ENCODE measurements at places on chromosomes 7 and 10.

DNA sequence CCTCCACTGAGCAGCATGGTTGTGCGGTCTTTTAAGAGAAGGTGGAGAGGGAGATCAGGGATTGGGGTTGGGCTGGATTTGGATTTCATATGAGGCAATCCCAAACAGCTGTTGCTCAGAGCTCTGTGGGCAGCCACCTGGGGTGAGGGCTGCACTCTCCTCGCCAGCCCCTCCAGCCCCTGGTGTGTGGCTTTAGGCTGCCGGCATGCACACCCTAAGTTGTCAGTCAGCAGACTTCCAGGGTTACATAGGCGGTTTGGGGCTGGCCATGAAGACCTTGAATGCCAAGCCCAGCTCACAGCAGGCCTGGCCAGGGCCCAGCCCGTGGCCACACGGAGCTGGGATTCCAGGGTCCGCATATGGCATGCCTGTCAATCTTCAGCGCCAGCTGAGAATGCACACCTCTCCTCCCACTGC, 54.8 kb downstream of the ZMIZ1 start:
- DNase-seq, result no peak

DNA sequence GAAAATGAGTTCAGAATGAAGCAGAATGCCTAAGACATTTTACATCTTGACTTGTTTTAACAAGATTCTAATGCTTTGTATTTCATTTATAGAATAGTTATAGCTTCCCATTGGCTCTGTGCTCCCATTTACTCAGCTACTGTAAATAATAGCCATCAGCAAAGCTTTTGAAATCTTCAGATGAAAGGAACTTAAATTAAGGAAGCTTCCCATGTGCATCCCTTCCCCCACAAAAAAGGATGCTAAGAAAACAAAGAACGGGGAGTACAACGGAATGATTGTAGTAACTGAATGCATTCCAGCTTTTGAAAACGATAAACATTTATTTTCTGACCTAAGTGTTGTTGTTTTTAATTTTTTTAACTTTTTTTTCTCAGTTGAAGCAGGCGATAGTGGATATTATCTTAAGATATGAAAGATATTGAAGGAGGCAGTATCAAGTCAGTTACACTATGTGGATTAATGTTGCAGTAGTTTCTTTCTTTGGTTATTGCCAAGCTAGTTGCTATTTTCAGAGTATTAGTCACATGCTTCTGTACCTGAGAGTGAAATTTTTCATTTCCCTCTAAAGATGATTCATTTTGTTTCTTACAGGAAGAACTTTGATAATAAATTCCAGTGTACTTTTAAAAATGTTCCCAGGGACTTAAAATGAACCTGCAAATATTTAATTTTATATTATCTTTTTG, 129.2 kb downstream of the KCND2 start:
- no peak for DNase-seq

- no peak for DNase-seq
These were observed 16.2 kb downstream of the RBP3 start for GRCh38 chr10:47364366-47364765.

DNA sequence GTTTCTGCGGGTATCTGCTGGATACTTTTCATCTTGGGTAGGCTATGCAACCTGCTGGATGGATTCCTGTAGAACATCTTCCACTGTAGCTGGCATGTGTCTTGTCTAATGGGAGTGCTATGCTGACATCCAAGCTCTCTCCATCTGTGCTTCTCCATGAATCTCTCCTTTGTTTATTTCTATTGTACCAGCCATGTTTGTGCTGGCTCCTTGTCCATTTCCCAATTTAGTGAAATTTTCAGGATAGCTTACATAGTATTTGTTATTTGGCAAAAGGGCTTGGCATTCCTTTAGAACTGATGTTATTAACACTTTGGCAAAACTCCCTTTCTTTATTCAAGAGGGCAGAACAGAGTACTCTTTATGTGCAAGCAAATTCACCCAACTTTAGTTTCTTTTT, 198.0 kb downstream of the CSTF2T start:
- no peak for DNase-seq

DNA sequence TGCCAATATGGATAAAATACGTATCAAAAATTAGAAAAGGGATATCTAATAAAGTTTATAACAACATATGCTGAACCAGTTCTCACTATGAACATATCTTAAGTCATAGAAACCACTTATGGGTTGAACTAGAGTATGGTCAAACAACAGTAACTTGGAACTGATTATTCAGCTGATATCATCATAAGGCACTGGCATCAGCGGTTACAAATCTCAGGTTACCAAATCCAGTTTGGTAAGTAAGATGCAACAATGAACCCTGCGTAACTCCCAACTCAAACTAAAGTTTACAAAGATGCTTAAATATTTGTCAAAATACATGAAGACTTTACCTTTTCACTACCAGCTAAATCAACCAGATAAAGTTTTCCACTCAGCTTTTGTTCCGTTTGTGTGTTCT, 19.3 kb downstream of the KIF5B start:
- no peak for DNase-seq

DNA sequence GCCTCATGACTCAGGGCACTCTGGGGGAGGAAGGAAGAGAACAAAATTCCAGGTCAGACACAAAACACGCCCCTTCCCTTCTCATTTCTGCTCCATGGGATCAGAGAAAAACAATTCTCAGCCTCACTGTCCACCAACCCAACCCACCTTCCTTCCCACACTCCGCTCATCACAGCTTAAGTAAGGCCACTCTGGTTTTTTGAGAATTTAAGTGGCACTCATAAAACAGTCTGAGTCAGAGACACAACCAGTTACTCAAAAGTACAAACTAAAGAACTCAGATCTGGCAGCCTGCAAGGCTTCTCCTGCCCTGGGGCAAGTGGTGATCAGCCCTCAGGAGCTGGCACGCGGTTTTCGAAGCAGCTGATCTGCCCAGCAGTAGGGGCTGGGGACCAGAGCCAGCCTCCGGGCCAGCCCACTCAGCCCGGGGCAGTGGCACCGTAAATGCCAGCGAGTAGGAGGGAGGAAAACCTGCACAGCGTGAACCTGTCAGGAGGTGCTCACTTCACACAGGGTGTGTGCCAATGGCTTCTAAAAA, 39.1 kb upstream of the ABLIM1 start:
- DNase-seq, result no peak

DNA sequence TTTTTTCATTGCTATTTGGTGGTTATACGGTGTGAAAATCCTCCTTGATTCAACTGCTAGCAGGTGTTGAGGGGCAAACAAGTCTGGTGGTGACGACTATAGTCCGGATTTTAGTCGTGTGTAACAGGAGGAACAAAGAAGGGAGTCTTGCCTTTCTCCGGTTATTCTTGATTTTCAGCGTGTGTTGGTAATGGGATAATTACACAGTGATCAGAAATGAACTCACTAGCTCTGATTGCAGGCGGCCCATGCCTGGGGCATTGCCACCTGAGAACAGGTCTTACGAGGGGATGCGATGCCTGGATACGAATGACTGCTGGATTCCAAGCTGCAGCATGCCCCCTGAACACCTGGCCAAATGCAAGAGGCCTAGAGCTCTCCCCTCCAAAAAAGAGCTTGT, 72.8 kb downstream of the CAMK1D start:
- no peak for DNase-seq

- no peak for DNase-seq
These were observed 15.2 kb upstream of the PRPF18 start for GRCh38 chr10:13571541-13571940.

DNA sequence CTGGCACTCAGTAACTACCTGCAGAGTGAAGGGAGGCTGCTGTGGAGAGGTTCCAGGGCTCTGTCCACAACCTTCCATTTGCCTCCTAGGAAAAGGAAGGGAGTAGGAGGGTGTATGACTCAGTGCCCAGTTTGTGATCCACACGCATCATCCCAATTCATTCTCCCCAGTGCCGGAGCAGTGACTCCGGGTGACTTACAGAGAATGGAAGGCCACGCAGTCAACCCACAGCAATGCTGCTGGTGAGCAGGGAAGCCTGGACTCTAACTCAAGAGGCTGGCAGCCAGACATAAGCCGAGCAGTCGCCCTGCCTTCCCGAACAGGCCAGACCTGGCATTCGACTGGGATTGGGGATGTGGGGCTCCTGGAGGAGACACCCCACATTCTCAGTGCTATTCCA, 139.9 kb downstream of the SH3PXD2A start:
- no peak for DNase-seq

- peak; percentile 27 for DNase-seq
These were observed 26.8 kb upstream of the SORCS3 start for GRCh38 chr10:104614245-104614831.

- DNase-seq, result no peak
These were observed 329 bp downstream of the NOLC1 start for GRCh38 chr10:102152545-102152890.

GRCh38 chr7:106304568-106304967, 19.8 kb upstream of the NAMPT start:
- no peak for DNase-seq

DNA sequence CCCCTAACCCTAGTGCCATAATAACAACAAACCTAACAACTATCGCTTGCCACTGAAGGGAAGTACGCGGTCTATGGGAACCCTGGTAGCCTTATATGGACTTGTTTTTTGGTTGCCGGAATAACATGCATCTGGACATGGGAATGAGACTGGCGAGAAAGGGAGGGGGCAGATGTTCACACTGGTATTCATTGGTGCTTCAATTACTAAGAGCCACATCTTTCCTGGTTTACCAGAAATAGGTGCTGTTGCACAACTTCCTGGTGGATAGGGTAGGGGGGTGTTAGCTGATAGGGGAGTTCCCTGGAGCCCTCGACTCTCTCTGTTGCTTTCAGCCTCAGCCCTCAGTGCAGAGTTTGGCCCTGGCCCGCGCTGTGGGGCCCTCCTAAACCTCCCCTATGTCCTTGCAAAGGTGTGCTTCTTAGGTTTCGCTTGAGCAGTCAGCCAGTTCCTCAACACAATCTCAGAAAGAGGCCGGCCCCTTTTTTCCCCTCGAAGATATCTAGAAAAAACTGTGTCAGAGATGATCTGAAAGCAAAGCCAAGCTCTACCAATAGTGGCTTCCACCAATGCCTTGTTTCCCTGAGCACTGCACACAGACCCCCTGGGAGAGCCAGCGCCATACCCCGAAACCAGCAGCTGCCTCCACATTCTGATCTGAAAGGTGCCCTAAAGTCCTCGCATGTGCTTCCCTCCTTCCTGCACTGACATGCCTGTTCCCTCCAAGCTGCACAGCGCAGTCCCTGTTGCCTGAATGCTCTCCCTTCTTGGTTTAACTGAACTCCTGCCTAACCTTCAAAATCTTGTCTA, 13.5 kb downstream of the TBXAS1 start:
- no peak for DNase-seq

DNA sequence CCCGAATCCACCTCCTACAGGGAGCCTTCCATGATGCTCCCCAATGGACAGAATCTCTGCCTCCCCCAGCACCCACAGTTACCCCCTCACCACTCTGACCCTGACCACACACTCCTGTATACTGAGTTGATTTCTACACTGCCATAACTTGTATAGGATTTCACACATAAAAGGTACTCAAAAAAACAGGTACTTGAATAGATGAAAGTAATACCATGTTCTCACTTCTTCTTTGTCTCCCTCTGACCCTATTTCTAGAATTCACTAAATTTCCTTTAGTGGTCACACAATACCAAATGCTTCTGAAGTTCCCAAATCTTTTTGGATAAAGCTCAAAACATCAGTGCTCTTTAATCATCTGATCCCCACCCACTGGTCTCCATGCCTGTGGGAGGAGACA, 45.4 kb downstream of the HSPA12A start:
- DNase-seq, result no peak

DNA sequence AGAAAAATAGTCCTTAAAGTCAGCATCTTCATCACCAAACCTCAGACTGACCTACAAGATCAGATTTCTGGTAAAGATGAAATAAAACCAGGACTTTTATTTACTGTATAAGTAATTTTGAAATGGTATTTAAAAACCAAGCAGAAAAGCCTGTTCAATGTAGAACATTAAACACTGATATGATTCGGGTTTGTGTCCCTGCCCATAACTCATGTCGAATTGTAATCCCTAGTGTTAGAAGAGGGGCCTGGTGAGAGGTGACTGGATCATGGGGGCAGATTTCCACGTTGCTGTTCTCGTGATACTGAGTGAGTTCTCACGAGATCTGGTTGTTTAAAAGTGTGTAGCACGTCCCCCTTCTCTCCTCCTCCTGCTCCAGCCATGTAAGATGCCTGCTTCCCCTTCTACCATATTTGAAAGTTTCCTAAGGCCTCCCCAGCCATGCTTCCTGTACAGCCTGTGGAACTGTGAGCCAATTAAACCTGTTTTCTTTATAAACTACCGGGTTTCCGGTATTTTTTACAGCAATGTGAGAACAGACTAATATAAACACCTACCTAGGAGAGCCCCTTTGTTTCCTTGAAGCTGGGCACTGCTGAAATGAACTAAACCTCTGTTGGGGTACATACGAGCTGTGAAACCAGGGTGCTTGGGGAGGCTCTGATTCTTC, 120.1 kb downstream of the KMT2E start:
- DNase-seq, result no peak

DNA sequence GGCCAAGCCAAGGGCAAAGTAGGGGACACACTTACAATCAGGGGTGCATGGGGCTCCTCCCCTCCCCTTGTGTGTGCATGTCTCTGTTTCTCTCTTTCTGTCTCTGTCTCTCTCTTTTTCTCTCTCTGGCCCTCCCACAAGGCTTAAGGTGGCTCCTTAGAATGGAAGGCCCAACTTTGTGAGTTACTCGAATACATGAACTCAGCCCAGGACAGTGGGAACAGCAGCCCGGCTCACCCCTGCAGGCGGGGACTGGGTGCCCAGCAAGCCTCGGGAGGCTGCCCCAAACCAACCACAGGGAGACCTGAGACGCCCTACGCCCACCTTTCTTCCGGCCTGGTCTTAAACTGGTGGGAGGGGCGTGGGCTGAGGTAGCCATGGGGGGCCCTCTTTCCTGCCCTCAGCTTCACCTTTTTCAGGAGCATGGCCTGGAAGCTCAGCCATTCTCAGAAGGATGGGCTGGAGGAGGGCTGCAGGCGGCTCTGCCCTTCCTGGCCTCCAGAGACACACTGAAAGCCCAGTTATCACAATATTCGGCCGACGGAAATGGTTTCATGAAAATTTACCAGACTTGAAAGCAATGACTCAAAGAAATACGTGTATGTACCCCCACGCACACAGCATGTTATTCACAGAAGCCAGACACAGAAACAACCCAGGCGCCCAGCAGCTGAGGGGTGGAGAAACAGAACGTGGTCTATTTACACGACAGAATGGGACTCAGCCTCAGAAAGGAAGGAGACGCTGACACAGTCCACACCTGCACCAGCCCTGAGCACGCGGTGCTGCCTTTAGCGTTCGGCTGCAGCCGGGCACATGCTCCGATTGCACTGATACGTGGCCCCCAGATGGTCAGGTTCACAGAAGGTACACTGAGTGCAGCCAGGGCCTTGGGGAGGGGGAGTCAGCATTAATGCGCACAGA, 229.5 kb downstream of the PTPRN2 start:
- DNase-seq, result no peak

GRCh38 chr10:89399956-89400355, 7.5 kb downstream of the IFIT1 start:
- DNase-seq, result no peak

- no peak for DNase-seq
These were observed at the start of gene MYO1G for GRCh38 chr7:44978511-44979366. TSS of gene MYO1G (minus strand) at chr7:44979015. CDS start at chr7:44978961, 54 bp downstream.

All from GM19239 (cell line).